ENCODE measurements at places on chromosomes 2 and 18. TPM values are rescaled to one million over a fixed set of nuclear protein-coding genes. Genes with fewer than 3 reads are reported as not detected.

The TBR1 gene
- not detected for total RNA-seq

DNA sequence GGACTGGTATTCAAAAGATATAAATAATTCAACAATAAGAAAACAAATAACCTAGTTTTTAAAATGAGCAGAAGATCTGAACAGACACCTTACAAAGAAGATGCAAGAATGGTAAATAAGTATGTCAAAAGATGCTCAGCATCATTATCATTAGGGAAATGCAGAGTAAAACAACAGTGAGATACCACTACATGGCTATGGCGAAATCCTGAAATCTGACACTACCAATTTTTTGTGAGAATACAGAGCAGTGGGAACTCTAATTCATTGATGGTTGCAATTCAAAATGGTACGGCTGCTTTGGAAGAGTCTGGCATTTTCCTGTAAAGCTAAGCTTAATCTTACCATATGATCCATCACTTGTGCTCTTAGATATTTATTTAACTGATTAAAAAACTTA is 151.8 kb downstream of the UBR3 start:
- no peak for DNase-seq

- DNase-seq: no peak
Observed at GRCh38 chr2:214651451-214651850, 158.0 kb downstream of the BARD1 start.

DNA sequence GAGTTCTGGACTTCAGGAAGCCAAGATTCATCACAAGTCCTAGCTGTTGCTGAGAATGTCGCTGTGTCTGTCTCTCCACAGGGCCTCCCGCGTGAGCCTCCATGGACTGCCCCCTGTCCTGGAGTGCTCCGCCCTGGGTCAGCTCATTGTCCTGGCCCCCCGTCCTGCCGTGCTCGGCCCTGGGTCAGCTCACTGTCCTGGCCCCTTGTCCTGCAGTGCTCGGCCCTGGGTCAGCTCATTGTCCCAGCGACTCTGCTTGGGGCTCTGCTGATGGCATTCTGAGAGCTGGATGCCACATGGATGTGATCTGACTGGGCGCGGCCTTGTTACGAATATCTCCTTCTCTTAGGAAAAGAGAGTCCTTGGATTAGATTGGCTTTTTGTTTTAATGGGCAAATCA is 78.5 kb downstream of the EIPR1 start:
- DNase-seq: no peak

DNA sequence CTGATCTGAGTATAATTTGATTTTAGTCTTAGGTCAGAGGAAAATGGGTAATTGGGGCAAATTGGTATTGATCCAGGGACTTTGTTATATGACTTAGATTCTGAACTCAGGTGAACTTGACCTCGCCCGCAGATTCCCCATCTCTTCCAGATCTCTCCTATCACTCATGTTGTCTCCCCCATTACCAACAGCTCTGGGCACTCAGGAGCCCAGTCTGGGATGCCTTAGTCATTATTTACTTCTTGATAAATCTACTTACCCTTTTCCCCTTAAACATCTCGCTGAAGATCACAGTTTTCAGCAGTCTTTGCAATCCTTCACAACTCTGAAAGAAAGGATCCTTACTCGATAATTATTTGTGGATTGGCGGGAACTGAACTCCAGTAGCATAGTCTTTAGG is 19.6 kb upstream of the HNMT start:
- no peak for DNase-seq

- DNase-seq: no peak
Observed at GRCh38 chr2:10811517-10811916, 1.1 kb downstream of the PDIA6 start.

DNA sequence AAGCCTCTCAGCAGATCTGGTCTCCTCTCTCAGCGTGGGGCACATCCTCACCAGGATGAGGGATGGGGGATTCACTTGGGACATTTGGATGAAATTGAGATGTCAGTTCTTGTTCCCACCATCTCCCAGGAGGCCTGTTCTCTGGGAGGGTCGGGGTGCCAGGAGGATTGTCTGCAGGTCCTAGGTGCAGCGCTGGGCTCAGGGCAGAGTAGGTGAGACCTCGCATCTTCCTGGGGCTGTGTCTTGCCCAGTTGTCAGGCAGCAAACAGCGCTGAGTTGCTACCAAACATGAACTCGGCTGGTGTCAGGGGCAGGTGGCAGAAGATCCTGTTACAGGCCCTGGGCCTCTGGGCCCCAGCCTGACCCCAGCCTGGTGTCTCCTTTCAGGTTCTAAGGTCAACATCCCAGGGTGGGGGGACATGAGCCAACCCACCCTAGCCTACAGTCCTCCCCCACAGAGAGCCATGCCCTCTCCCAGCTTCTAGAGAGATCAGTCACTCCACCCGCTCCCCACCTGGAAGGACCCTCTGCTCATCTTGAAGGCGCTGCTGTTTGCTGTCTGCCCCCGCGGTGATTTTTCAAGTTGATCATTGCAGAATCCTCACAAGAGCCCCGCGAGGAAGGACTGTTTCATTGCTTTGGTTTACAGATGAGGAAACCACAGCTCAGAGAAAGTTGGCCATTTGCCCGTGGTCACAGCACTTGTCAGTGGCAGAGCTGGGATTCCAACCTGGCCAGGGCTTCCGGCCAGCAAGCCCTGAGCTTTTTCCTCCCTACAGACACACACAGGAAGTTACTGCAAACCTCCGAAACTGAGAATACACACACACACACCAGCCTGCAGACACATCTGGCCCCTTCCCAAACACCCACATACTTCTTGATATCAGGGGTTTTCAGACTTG is 83.9 kb downstream of the STPG4 start:
- peak; percentile 82 for DNase-seq

DNA sequence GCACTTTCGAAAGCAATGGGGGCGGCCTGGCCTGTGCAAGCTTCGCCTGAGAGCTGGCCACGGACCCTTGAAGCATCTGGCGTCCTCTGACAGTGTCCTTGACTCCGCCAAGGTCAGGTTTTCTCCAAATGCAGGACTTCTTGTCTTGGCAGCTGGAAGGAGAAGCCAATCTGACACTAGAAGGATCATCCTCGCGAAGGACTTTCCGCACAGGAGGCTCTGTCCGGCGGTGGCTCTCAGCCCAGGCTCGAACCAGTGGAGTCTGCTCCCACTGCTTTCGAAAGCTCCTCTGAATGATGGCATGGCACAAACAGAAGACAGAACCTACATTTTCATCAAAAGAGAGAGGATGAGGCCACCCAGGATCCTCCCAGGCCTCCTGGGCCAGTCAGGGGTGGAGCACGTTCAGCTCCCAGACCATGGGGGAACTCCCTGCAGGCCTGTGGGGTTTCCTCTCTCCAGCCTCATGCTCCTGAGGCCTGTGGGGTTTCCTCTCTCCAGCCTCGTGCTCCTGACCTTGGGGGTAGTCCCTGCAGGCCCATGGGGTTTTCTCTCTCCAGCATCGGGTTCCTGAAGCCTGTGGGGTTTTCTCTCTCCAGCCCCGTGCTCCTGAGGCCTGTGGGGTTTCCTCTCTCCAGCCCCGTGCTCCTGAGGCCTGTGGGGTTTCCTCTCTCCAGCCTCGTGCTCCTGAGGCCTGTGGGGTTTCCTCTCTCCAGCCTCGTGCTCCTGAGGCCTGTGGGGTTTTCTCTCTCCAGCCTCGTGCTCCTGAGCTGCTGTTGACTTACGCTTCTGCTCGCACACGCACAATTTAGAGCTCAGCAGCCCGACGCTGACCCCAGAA is 396.5 kb upstream of the SALL3 start:
- no peak for DNase-seq

GRCh38 chr2:68436270-68436669 is 30.8 kb downstream of the FBXO48 start:
- DNase-seq: no peak

- no peak for DNase-seq
Observed at GRCh38 chr2:71670430-71670795, 217.1 kb downstream of the DYSF start.

- DNase-seq: no peak
Observed at GRCh38 chr2:24122366-24123194, 554 bp downstream of the PFN4 start.

DNA sequence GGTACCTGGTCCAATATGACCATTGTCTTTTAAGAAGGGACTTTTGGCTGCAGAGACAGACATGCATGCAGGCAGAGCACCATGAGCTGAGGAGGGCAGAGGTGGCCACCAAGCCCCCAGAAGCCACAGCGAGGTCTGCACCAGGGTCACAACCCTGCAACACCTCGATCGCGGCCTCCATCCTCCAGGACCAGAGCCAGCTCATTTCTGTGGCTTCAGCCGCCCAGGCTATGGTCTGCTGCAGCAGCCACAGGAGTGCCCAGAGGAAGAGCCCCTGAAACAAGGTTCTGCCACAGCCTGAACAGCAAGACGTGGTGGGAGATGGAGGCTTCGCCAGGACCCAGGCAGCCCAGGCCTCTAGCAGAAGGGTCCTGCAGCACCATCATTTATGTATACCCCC is 53.9 kb downstream of the ANKMY1 start:
- DNase-seq: no peak

DNA sequence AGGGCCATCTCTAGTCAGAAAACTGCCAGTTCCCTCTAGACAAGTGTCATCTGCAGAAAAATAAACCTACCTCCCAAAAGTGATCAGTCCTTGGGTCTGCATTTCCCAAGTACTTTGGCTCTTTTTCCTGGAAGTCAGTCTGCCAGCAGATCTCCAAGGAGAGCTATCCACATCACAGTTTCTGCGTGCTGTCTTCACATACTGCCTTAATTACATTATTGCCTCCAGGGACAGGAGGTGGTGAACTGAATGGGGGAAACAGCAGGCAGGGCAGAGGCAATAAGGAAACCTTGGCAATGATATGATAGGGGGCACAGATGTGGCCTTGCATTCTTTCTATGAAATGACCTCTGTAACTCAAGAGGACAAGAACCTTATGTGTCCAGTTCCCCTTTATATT is 105.9 kb upstream of the SIX2 start:
- DNase-seq: no peak
